Putamen (tissue), 1 donor: ENCODE measurements at places on chromosomes 12 and 14.

DNA sequence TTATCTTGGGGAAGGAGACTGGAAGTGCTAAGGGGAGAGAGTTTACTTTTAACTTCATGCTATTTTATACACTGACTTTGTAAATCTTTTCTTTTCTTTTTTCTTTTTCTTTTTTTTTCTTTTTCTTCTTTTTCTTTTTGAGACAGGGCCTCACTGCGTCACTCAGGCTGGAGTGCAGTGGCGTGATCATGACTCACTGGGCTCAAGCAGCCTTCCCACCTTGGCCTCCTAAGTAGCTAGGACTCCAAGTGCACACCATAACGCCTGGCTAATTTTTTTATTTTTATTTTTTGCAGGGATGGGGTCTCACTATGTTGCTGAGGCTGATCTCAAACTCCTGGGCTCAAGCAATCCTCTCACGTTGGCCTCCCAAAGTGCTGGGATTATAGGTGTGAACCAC, 294.6 kb upstream of the PRICKLE1 start:
- no peak for DNase-seq

DNA sequence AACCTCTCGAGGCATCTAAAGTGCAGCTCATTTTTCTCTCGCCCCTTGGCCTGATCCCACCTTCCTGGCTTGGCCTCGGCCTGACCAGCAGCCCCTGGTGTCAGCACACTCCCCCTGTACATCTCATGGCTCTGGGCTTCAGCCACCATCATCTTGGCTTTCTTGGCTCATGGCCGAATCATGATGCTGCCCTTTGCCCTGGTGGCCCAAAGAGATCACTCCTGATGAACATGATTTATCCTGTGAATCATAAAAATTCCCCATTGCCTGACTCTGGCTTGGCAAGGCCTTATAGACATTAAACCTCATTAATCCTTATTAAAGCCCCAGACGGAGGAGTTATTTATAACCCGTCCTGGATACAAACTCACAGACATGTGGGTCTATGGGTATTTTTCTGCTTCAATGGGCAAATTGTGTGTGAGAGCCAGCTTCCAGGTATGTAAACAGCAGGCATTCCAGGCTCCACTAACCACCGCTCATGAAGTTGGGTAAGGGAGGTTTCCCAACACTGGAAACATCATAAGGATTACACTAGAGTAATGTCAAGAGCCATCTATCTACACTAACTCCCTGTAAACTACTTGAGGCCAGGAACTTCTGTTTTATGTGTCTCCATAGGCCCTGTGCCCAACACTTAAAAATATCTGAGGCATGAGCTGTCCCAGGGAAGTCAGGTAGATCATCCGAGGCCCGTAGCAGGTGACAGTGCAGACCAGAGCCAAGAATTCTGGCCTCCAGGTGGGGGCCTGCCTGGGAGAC, 171.2 kb downstream of the TTC8 start:
- DNase-seq = no peak

DNA sequence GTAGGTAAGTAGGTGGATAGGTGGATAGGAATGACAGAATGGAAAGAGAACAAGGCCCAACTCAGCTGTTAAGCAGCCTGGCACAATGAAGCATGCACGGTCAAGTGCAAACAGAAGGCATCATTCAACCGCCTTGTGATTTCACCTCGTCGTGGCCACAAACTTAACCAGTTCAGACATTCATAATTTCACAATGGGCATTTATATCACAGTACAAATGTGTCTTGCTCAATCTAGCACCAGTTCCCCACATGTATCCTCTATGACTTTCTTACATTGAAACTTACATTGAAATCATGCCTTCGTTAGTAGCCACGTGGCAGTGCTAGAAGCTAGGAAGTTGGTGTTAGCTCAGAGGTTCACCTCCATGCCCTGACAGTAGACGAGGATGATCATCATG, 207.5 kb downstream of the ETV6 start:
- no peak for DNase-seq

DNA sequence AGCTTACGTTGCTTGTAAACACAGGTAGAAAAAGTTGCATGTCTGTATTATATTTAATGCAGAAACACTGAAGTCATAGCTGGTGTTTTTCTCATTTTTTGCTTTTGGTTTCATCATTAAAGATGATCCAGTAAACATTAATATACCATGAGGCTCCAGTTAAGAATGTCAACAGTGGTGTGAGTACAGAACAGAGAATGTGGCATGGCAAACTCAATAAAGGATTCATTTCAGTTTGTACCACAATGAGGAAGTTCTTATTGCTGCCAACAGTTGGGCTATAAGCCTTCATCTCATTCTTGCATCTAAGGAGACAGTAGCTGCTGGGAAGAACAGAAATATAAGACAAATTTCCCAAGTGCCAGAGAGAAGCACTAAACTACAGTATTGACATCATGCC, 72.1 kb upstream of the ST8SIA1 start:
- no peak for DNase-seq

GRCh38 chr12:67792185-67792584, 143.6 kb downstream of the DYRK2 start:
- DNase-seq = no peak

DNA sequence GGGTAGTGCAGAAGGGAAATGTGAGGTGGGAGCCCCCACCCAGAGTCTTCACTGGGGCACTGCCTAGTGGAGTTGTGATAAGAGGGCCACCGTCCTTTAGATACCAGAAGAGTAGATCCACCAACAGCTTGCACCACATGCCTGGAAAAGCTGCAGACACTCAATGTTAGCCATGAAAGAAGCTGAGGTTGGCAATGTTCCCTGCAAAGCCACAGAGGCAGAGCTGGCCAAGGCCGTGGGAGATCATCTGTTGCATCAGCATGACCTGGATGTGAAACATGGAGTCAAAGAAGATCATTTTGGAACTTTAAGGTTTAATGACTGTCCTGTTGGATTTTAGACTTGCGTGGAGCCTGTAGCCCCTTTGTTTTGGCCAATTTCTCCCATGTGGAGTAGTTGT, 468.4 kb upstream of the FOXG1 start:
- DNase-seq = no peak

GRCh38 chr14:30158299-30158698, 230.7 kb upstream of the PRKD1 start:
- no peak for DNase-seq

- no peak for DNase-seq
These were observed 9.9 kb downstream of the DYRK2 start for GRCh38 chr12:67658486-67658885.

DNA sequence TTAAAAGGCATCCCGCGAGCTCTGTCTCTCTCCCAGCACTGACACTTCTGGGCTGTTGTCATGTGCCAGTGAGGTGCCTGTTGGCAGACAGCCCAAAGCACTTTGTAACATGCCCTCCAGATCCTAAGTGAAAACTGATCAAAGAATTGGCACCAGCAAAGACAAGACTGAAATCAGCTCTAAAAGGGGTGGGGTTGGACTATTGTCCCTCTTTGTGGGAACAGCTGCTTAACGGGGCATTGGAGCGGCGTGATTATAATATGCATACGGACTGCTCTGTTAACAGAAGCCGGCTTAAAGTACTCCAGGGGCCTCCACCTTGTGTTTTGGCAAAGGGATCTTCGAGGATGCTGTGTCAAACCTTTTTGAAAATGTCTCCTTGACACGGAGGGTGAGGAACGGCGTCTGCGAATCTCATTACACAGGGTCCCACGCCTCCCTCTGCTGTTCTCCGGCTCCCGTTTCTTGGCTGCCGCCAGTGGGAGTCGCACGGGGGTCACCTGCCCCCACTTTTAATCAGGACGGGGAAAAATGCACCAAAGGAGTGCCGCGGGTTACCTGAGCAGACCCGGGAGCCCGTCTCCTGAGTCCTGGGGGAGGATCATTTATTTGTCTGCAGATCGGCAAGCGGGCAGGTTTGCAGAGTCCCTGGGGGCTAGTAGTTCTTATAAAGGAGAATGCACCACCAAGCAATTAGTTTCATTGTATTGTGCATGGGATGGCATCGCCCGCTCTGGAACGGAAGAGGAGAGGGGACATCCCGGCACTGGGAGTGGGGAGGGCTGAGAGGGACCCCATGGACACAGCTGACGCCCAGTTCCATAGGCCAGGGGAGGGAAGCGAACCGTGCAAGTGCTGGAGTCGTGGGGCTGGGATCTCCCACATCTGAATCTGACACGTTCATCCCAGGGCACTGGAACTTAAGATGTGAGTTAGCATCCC, 44.3 kb downstream of the SPRING1 start:
- DNase-seq = no peak

GRCh38 chr14:55109836-55110235, 19.2 kb upstream of the LGALS3 start:
- DNase-seq = no peak

DNA sequence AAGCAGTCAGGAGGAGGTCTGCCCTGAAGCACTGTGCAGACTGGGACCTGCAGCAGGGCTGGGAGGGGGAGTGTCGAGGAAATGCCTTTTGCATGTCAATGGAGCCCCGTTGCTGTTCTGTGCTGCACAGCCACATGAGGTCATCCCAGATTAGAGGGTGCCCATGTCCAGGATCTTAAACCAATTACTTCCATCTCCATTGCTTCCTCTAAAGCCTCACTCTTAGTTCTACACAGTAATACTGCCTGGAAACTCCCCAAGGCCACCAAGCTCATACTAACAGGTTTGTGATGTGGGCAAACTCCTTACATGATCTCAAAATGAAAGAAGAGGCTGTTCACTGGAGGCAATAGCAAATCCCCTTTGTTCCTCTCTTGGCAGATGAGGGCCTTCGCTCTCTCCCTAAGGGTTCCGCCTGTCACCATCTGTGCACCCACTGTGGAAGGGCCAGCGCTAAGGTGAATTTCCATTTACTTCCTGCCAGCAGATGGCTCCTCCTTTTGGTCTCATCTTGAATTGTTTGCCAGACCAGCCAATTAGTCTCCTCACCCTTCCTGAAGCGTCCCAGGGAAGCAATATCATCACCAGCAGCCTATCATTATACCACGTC, 35.4 kb upstream of the LTA4H start:
- DNase-seq = no peak

- DNase-seq = no peak
These were observed 30.6 kb downstream of the RESF1 start for GRCh38 chr12:31989571-31990362.

- DNase-seq = no peak
These were observed 381.6 kb downstream of the DUSP6 start for GRCh38 chr12:88970740-88971139.

DNA sequence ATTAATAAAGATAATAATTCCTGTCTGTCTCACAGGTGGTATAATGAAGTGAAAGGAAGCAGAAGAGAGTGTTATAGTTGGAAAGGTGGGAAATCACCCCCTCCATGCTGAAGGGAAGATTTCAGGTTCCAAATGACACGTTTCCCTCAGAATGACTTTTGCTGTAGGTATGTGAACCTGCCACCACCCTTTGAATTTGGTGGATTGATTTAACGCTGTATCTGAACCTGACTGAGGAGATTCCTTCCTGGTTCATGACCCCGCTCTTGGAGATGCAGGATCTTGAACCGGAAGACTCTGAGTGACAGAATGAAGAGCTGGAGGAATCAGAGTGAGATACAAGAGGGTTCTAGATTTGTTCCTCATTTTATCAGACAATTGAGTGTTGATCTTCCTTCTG, 20.3 kb upstream of the EMP1 start:
- no peak for DNase-seq

DNA sequence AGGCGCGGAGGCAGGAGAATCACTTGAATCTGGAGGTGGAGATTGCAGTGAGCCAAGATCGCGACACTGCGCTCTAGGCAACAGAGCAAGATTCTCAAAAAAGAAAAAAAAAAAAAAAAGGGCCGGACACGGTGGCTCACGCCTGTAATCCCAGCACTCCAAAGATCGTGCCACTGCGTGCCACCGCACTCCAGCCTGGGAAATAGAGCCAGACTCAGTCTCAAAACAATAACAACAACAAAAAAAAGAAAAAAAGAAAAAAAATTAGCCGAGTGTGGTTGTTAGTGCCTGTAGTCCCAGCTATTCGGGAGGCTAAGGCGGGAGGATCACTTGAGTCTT, 470 bp upstream of the RPL6 start:
- DNase-seq = no peak

- DNase-seq = no peak
These were observed 437.6 kb downstream of the RERGL start for GRCh38 chr12:17652436-17652835.

DNA sequence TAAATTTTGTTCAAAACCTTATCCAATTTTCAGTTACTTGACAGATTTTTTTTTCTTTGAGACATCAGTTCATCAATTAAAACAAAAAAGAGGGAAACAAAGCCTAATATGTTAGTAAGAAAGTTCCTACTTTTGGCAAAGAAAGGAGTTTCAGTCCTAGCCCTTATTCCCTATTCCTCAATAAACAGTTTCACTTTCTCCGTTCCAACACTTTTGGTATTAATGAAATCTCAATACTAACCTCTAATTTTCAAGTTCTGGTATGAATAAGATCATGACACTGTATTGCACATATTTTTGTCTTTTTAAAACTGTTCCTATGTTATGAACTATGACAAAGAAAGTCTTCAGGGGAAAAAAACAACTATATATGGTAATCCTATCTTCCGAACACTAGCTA, 48.4 kb downstream of the RPS6KA5 start:
- DNase-seq = no peak

- DNase-seq = no peak
These were observed 70.5 kb downstream of the EGLN3 start for GRCh38 chr14:33880330-33880729.

- DNase-seq = no peak
These were observed 336.3 kb upstream of the NOVA1 start for GRCh38 chr14:26934151-26934550.

- DNase-seq = no peak
These were observed 1049.1 kb downstream of the TRHDE start for GRCh38 chr12:73321319-73321718.

- DNase-seq = no peak
These were observed 16.1 kb downstream of the SLC35E3 start for GRCh38 chr12:68761901-68762630.

- no peak for DNase-seq
These were observed 126.9 kb upstream of the PDZRN4 start for GRCh38 chr12:41061192-41061591.

DNA sequence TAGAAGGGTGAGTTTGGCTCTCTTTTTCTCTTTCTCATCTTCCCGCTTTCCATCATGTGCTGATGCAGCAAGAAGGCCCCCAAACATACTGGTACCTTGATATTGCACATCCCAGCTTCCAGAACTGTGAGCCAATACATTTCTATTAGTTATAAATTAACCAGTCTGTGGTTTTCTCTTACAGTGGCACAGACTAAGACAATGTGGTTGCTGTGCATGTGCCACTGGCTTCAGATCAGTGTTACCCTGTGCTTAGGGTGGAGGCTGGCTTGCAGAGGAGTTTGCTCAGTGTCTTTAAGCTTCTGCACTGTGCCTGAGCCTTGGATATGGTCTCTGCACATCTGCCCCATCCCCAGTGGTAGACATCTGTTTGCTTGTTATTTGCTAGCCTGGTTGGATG, 5.5 kb downstream of the IFI27L2 start:
- no peak for DNase-seq

- no peak for DNase-seq
These were observed 68.6 kb downstream of the EEA1 start for GRCh38 chr12:92860521-92860920.

DNA sequence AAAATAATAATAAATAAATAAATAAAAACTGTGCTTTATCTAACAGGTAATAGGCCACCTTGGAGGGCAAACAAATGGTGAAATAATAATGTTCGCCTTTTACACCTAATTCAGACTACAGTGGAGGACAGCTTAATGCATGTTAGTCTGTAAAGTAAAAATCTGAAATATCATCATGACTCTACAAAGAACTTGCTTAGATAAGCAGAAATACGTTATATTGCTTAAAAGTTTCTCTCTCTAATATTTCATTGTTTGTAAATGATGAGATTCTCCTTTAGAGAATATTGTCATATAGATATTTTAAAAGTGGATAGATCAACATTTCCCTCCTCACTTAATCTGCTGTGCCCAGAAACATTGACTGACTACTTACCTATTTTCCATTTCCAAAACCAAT, 98.7 kb upstream of the PDZRN4 start:
- DNase-seq = no peak
